ENCODE measurements at places on chromosomes 5 and 9.
A peak's percentile ranks its signal among the peaks of the same experiment; 100 is the strongest.

DNA sequence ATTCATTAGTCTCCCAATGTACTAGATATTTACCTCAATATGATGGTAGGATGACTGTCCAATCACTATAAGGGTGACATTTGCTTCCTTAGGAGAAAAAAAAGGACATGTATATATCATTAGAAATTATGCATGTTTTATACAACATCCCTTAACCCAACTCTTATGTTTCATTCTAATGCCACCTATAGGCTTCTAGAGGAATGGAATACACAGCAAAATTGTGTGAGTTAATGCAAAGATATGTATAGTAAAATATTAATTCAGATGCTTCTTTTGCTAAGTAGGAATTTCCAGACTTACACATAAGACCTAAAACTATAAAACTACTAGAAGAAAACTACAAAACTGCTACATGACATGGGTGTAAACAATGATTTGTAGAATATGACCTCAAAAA, 3.5 kb downstream of the PRXL2C start:
- DNase-seq, result peak; percentile 40

DNA sequence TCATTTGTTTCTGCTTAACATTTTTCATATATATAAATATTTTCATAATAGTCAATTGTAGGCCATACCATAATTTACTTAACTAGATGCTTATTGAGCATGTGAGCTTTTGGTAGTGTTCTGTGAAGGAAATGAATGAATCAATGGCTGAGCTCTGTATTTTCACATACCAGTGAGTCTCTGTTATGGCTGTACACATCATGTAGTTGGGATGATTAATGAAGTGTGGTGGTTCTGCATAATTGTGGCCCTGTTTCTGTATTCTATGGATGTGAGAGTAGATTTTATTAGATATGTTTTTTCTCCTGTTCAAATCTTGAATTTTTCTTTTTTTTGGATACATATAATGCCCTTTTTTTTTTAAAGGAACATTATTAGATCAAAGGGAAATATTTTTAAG, 56.2 kb downstream of the CTNNA1 start:
- no peak for DNase-seq

GRCh38 chr5:56535347-56535746, 280.0 kb upstream of the MAP3K1 start:
- DNase-seq, result no peak

DNA sequence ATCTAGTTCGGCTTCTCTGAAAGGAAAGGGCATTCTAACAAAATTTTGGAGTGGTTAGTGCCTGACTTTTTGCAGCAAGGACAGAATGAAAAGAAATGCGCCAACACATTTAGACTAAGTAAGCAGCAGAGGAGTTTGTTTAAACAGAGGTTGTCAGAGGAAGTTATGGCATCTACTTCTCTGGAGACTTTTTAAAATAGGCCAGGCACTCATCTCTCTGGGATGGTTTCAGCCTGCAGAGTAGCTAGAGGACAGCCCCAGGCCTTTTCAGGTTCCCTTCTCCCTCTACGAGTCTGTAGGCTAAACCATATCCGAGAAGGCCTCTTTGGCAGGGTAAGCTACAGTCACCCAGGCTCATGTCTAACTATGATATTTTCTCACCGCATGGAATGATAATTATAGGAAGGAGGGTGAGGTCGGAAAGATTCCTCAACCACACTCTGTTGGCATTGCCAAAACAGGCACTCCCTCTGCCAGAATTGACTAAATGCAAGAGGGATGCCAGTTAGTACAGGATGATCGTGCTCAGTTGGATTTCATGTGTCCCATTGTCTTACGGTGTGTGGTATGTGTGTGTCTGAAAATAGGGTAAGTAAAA, 1.4 kb upstream of the CTXN3 start:
- DNase-seq, result no peak

DNA sequence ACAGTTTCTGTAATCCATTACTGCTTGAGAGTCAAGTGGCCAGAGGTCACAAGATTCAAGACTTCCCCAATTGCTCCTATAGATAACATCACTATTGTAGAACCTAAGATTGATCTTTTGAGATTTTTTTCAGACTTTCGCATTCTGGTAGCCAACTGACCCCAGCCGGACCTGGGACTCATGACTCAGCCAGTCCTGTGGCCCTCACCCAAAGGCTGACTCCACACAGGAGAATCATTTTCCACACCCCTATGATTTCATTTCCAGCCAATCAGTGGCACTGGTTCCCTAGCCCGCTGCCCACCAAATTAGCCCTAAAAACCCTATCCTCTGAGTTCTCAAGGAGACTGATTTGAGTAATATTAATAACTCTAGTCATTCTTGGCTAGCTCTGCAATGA, 36.2 kb downstream of the TARS1 start:
- DNase-seq, result no peak

DNA sequence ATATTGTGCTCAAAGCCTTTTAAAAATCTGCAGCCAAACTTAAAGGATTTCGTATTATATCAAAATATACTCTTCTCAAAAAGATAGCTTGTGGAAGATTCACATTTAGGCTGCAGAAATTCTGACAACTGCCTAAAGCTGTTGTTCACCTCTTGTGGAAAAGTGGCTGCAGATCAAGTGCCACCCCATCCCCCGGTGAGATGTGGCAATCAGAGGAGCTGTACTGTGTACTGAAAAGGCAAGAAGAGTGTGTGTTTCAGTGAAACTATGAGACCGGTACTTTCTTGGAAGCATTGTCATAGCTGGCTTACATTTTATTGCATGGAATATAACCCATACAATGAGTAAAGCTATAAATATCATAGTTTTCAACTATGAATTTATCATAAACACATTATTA, 64.3 kb downstream of the CDH18 start:
- DNase-seq, result no peak

DNA sequence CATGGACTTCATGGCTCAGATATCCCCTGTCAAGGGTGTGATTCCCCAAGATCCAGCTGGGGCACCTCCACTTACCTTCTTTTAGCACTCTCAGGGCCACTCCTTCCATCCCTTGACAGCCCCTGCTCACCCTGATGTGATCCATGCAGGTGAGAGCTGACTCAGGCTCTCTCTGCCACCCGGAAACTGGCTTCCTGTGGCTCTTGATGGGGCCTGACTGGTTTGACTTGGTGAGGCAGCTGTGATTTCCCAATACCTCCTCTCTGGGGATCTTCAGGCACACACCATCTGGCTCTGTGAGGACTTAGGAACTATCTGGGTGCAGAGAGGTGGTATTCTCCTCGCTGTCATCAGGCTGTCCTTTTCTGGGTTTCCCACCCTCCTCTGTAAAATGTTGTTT, 7.9 kb upstream of the FAT2 start:
- no peak for DNase-seq

DNA sequence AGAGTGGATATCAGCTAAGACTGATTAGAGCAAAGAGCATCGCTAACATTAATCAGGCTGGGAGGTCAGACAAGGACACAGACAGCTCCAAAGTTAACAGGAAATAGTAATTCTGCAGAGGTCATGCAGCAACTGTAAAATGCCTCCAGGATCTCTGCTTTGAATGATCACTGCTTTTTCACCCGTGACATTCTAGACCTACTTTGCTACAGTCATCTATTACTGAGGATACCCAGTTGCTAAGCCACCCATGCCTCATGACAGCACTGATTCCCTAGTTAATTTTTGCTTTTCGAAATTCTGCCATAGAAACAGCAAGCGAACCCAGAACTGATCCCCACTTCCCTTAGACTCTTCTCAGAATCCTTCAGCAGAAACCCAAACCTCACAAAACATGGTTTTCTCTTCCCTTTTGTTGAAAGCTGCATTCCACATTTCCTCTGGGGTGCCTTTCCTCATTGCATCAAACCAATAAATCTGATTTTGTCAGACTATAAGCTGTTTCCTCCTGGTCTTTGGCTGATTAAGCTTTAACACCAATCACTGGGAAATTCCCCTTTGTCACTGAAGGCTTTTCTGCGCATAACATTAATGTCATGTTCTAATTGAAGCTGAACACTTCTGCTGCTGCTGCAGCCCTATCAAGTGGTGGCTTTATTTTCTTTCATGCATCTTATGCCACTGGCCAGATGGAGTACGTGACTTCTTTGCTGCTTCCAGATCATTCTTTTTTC, 201.1 kb upstream of the CHD1 start:
- no peak for DNase-seq

GRCh38 chr5:141511771-141512325, 23.0 kb downstream of the PCDHGC5 start:
- DNase-seq, result no peak

- no peak for DNase-seq
Measured at GRCh38 chr9:107292821-107293542, 9.9 kb downstream of the RAD23B start.

GRCh38 chr9:97502222-97502983, 937 bp downstream of the TMOD1 start:
- peak; percentile 60 for DNase-seq

GRCh38 chr5:17174965-17175364, 42.5 kb upstream of the BASP1 start:
- DNase-seq, result no peak

GRCh38 chr5:36982146-36982545, 105.6 kb downstream of the NIPBL start:
- no peak for DNase-seq

- DNase-seq, result no peak
Measured at GRCh38 chr9:86052556-86053468, 46.5 kb downstream of the GOLM1 start.

GRCh38 chr9:25935188-25935587, 256.9 kb upstream of the TUSC1 start:
- DNase-seq, result no peak

- DNase-seq, result no peak
Measured at GRCh38 chr5:169435506-169436229, 134.7 kb upstream of the SLIT3 start.
